ENCODE measurements at places on chromosomes 6 and 20. TPM values are rescaled to one million over a fixed set of nuclear protein-coding genes. Genes with fewer than 3 reads are reported as not detected.
A peak's percentile ranks its signal among the peaks of the same experiment; 100 is the strongest.

DNA sequence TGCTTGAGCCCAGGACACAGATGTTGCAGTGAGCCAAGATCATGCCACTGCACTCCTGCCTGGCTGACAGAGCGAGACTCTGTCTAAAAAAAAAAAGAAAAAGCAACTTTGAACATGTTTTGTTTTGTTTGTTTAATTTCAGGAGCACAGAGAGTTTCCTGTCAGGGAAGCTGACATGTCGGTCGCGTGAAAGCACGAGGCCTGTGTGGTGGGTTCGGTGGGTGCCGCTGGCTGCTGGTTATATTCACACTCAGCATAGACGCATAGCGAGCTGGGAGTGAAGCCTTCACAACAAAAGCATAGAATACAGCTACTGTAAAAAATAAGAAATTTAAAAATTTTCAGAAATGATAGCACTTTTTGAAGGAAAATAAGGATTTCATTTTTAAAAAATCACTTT lies 14.5 kb downstream of the MTG2 start:
- peak; percentile 43 for DNase-seq

Gene GJA10
- polyA plus RNA-seq = not detected

DNA sequence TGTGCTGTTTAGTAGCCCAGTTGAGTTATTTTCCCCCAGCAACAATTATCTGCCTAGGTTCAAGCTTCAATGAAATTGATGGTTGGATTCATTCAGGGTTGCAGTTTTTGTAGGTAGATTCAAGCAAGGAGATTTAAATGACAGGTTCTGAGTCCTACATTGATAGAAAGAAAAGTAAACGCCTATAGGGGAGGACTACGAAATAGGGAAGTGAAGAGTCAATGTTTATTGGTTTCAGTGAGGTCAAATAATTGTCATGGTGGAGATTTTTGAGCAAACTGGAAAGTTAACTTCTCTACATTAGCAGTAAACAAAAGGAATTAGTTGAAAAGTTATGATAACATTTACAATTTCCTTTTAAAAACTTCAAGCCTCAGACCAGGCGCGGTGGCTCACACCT lies 734 bp upstream of the WFDC13 start:
- no peak for DNase-seq

Gene SYCP2
- polyA plus RNA-seq = 0.38 TPM

Gene SPTLC3
- polyA plus RNA-seq = 1.8 TPM

Gene C20orf202
- 0.26 TPM for polyA plus RNA-seq

DNA sequence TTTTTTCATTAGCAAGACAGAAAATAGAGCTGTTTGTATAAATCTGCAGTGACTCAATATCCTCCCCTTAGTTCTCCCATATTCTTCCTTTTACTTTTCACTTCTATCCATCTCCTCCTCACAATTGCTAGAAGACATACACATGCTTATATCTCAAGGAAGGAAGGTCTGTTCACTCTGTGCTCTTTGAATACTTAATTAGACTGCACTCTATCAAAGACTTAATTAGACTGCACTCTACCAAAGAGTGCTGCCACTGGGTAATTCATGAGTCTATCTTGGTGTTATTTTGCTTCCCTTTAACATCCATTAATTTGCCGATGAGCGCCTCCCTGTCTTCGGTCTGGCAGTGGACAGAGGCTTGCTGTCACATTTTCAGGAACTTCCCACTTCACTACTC lies 241.9 kb downstream of the ADGB start:
- no peak for DNase-seq

Gene PMEPA1
- 46.7 TPM for polyA plus RNA-seq

DNA sequence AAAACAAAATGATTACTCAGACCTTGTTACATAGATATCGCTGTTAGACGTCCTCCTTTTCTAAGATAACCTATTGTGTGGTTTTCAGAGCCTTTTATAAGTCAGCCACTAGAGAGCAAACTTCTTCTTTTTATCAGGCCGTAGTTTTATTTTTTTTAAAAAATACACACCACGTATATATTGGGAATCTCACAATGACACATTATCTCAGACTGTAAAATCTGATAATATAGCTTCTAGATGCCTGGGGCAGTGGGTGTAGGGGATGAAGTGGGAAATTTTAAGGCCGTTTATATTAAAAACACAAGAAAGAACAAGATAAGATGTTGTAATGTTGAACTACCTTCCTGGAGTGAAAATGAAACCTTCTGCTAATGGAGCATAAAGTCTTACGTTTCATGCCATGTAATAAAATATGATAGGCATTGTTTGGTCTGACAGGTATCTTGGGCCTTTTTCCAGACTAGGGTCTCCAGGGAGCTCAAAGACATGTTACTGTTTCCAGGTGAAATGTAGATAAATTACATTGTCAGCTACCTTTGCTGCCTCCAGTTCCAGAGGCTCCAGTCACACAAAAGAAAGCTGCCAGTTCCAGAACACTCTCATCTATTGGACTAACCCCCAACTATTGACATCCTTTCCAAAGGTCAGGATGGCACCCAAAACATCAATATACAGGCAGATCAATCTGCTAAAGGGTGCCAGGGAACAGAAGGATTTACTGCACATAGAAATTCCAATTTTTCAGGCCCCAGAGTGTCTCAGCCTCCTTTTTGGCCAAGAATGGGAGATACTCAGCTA lies 130.2 kb upstream of the AKIRIN2 start:
- DNase-seq = no peak

GRCh38 chr6:15386756-15387112 lies 140.9 kb downstream of the JARID2 start:
- DNase-seq = no peak

DNA sequence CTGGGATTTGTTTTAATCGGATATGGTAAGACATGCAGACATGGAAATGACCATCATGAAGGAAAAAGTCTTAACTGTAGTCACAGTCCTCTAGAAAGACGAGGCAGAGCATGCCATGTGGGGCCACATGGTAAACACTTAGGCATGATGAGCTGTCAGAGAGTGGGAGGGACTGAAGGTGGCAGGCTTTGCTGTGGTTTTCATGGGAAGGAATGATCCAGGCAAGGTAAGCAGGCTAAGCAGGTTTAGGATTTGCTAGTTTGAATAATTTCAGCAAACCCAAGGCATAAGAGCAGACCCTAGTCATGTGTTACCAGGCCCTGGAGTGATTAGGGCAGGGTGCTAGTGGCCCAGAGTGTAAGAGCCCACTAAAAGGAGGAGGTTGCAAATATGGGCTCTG lies 47.2 kb upstream of the STMND1 start:
- DNase-seq = no peak

Gene USP49
- 1.3 TPM for polyA plus RNA-seq

DNA sequence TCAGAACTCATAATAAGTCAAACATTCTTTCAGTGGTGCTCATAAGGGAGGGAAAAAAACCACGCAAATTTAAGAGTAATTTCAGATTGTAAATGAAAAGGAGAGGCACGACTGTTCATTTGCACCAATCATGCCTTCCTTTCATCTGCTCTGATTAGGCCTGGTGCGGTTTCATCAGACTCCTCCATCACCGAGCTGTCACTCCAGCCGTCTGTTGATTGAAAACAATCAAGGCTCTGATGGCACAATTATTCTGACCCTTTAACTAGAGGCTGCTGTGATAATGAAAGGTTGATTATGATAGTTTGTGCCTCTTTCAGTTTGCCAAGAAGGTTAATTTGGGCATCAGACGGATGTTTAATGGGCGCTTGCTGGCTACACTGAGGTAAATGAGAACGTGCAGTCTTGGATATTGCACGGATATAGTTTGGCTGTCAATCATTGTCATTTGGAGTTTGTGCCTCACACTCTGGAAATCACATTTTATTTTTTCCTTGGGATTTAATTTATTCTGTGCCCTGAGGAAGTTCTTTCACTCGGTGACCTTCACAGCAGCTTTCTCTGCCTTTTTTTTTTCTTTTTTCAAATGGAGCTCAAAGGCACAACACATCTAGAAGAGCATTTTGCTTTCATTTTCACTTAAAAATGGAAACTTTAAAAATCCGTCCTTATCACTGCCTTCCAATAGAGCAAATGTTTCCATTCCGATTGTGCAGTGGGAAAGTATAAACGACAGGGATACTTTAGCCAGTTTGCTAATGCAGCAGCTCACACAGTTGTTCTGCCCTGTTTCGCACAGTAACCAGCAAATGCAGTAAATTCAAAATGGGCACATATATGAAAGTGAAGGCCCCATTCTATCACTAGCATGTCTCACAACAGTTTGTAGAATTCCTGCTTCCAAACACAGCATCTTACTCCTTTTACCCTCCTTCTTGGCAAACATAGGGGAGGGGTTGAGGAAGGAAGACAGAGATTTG lies 172.8 kb downstream of the KLHL32 start:
- no peak for DNase-seq

GRCh38 chr6:32785781-32786533 lies 22.6 kb upstream of the HLA-DQB2 start:
- no peak for DNase-seq

DNA sequence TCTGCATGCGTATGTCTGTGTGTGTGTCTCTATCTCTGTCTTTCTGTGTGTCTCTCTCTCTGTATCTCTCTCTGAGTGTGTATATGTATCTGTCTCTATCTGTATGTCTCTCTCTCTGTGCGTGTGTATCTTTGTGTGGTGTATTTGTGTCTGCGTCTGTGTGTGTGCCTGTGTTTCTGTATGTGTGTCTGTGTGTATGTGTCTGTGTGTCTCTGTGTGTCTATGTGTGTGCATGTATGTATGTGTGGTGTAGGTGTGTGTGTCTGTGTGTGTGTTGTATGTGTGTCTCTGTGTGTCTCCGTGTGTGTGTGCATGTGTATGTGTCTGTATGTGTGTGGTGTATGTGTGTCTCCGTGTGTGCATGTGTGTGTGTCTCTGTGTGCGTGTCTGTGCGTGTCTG lies 243.0 kb upstream of the FOXQ1 start:
- DNase-seq = no peak

- DNase-seq = no peak
These were observed 274.1 kb downstream of the TFAP2A start for GRCh38 chr6:10140824-10141223.

DNA sequence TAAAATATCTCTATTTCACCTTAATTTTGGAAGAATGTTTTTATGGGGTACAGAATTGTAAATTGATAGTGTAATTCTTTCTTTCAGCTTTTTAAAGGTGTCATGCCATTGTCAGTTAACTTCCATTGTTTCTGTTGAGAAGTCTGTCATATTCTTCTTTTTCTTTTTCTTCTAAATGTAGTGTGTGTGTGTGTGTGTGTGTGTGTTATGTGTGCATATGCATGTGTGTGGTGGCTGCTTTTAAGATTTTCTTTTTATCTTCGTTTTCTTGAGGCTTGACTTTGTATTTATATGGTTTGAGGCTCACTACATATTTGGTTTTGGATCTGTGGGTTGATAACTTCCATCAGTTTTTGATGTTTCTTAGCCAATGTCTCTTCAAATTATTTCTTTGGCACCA lies 176.5 kb downstream of the OGFRL1 start:
- DNase-seq = no peak

Gene TSBP1
- polyA plus RNA-seq = not detected

Gene SHLD1
- polyA plus RNA-seq = 2.3 TPM

DNA sequence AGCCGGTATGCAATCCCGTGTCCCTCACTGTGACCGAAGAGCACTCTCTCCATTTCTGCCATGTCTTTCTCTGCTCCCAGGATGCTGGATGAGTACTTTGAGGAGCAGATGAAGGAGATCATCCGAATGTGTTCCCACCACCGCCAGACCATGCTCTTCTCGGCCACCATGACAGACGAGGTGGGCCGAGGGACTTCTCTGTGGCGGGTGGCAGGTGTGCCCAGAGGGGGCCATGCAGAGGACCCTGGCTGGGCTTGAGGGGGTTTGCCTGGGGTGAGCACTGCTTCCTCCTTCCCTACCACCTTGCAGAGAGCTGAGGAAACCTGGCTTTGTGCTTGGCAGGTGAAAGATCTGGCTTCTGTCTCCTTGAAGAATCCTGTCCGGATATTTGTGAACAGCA lies 14.0 kb downstream of the DDX27 start:
- no peak for DNase-seq

Gene SLC26A8
- polyA plus RNA-seq = not detected

DNA sequence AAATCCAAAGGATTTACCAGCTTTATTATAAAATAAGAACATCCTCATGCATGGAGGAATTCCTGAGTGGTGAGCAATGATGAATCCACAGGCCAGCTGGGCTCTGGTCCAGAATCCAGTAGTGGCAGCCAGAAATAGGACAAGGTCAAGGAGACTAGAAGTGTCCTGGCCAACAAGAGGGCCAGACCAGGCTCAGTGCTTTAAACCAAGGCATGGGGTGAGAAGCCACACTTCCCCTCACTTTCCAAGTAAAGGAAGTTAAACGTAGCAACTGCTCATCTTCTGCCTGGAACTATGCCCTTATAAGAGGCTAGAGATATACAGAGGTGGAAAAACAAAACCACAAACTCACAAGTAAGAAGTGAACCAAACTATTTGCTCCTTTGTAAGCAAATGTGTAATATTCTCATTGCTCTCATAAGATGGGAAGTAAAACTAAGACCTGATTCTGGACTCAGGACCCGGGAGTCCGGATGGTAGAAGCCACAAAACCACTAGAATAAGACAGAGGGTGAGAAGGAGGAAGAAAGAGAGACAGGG lies 253.2 kb downstream of the UST start:
- DNase-seq = peak; percentile 89

GRCh38 chr6:115766745-115767462 lies 293.8 kb downstream of the FRK start:
- DNase-seq = no peak

DNA sequence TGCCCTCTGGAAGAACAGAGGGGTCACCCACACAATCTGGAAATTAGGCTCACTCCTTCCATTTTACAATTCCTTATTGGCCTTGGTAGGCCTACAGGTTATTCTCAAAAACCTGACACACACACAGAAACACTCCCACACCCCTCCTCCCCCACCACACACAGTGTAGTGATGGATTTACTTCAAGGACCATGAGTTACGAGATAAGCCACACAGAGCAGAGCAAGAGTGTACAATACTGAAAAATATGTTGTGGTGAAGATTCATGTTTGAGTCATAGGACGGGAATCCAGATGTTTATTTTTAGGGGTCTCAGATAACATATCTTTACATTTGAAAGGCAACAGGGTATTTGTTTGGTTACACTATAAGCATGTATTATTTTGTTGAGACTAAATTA lies 291.9 kb downstream of the PLCB1 start:
- no peak for DNase-seq

- no peak for DNase-seq
These were observed 154.0 kb upstream of the CITED2 start for GRCh38 chr6:139528471-139528870.

DNA sequence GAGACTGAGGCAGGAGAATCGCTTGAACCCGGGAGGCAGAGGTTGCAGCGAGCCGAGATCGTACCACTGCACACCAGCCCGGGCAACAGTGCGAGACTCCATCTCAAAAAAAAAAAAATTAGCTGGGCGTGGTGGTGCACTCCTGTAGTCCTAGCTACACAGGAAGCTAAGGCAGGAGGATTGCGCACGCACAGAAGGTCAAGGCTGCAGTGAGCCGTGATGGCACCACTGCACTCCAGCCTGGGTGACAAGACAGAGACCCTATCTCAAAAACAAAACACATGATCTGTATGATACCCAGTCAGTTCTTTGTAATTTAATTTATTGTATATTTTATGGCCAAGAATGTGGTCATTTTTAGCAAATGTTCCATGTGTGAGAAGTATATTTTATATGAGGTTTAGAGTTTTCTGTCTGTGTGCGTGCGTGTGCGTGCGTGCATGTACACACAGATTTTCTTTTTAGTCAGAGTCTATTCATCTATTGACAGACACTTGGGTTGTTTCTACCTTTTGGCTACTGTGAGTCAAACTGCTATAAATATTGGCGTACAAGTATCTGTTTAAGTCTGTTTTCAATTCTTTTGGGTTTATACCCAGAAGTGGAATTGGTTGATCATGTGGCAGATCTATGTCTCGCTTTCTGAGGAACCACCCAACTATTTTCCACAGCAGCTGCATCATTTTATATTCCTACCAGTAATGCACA lies 22.2 kb upstream of the MYL9 start:
- no peak for DNase-seq

All from aorta (tissue), 5 donors.